ENCODE measurements at places on chromosomes 16 and 17.

DNA sequence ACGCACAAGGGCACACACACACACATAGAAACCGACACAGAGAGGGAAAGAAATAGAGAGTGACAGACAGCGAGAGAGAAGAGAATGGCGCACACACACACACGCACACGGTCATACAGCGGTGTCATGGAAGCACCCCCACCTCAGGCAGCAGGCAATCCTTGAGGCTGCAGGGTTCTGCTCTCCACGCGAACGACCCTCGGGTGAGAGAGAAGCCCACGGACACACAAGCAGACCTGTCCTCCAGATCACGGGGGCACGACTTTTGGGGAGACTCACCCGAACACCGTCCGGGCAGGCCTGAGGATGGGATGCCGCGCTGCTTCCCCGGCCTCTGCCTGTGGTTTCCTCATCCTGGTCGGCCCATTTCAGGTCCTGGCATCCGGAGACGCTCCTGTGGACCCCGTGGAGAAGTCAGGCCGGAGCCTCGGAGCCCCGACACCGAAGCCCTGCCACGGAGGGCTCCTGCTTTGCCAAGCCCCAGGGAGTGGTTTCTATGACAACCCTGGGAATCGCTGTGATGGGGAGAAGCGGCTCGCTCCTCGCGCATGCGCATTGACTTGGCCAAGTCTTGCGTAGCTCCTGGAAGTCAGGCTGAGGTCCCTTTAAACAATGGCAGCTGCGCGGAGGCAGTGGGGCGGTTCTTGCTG is 118.2 kb upstream of the KCNJ18 start:
- DNase-seq: no peak

GRCh38 chr17:9676820-9677310 is 31.5 kb downstream of the USP43 start:
- DNase-seq: no peak

DNA sequence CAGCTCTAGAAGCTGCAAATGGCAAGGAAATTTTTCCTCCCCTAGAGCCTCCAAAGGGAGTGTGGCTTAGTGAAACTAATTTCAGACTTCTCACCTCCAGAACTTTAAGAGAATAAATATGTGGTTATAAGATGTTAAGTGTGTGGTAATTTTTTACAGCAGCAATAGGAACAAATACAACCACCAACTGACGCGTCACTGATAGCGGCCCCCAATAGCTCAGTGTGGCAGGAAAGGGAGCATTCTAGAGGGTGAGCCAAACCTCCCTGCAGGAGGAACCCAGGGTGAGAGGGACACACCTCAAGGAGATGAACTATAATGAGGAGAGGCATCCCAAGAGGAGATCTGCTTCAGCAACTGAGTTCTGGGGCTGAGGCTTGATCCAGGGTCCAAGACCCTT is 4.0 kb downstream of the CCL4 start:
- no peak for DNase-seq

- no peak for DNase-seq
Measured at GRCh38 chr17:49843774-49844350, 4.0 kb downstream of the TAC4 start.

GRCh38 chr16:57089406-57089805 is 3.0 kb upstream of the CPNE2 start:
- no peak for DNase-seq

DNA sequence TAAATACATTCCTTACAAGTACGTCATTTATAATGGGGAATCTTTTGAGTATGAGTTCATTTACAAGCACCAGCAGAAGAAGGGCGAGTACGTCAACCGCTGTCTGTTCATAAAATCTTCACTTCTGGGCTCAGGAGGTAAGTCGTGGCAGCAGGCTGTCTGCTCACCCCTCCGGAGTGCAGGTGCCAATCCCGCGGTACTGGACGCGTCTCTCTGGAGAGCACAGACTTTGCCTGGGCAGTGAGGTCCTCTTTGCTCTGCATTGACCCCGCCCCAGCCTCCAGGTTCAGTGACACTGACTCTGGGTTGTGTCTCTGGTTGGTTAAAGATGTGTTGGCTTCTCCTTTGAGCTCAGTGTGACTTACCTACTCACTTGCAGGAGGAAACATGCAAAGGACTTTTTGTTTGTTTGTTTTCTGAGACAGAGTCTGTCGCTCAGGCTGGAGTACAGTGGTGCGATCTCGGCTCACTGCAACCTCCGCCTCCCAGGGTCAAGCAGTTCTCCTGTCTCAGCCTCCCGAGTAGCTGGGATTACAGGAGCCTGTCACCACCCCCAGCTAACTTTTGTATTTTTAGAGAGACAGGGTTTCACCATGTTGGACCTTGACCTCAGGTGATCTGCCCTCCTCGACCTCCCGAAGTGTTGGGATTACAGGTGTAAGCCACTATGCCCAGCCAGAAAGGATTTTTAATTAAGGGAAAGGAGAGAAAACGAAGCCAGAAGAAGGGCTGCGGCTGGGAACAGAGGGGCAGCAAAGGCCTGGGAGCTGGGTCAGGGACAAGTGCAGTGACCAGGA is 31.2 kb downstream of the RNF213 start:
- no peak for DNase-seq

GRCh38 chr17:77738751-77739531 is 219.6 kb upstream of the TNRC6C start:
- DNase-seq: no peak

DNA sequence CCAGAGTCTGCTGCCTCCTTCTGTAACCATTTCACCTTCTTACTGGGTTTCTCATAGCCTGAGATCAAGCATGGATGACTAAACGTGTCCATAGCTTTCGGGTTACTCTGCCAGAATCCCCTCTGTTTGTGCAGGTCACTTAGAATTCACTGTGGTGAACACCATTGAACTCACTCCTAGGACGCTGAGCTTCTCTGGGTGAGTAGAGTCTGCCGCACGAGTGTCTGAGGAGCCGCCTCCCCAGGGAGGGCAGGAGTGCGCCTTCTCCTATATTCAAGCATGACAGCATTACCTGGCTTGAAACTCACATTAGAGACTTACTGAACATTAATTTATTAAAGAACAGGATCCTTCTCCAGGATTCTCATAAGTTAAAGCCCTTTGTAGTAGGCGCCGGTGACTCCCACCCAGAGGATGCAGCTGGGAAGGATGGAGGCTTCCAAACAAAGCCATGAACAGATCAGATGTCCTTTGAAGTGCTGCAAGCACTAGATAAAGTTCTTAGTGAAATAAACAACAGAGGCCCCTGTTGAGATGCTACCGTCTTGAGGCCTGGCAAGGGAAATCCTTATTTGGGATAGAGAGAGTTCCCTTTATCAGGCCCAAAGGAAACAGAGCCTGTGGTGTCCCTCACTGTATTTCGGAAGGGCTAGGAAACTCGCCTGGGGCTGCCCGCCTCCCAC is 144.6 kb upstream of the PLCG2 start:
- DNase-seq: no peak

DNA sequence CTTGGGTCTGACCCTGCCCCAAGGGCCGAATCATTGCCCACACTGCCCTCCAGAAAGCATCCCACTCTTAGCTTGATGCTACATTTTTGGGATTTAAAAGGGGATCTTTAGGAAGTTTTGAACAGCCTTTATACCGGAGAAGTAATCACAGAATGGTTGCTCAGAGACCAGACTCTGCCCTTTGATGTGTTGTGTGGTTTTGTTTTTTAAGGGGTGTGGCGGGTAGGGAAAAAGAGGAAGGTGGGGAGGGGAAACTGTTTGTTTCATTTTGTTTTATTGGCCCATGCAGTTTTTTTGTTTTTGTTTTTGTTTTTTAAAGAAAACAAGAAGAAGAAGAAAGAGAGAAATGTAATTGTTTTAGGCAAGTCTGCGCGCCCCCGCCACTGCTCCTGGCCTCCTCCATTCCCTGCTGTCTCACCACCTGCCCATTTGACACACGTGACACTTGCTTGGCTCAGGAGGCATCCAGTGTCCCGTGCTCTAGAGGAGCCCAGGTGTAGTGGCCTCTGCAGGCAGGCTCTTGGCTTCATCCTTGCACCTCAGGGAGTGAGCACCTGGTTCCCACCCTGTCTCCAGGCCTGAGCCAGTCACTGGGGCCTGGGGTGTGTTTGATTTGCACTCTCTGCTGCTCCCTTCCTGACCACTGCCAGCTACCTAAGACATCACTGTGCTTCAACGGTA is 35.7 kb downstream of the GNAO1 start:
- no peak for DNase-seq

DNA sequence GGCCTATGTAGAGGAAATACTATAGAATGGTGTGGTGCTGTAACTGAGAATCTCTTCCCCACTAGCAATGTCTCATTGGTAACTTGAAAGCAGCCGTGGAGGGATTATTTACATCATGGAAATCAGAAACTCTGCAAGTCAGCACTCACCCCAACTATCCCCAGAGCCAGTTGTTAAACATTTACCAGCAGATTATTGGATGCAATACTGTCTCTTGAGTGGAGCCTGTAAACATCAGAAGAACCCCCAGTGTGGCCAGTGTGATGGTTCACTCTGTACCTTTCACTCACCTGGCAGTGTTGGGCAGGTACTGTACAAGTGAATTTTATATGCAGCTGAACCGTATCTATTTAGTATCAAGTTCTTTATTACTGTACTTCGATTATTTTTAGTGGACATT is 299.8 kb upstream of the SALL1 start:
- no peak for DNase-seq

DNA sequence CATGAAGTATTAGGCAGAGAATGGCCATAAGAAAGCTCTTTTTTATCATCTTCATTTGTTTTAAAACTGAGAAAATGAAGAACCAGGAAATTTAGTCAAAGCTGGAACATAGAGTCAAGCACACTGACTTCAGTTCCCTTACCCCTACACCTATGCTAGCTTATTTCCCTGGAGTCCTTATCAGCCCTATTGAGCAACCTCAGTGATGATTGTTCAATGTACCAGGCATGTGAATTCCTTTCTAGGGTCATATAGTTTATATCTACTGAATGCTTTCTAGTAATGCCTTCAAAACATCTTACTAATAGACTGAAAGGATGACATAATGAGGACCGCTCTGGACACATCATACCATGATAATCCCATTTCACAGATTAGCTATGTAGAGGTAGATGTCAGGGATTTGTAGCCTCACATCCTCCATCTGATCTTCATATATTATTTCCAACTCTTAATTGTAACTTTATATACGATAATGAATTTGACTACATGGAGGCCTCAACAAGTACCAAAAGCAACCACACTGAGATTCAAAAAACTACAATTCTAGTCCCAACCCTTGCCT is 460.4 kb upstream of the DYNLRB2 start:
- DNase-seq: no peak

DNA sequence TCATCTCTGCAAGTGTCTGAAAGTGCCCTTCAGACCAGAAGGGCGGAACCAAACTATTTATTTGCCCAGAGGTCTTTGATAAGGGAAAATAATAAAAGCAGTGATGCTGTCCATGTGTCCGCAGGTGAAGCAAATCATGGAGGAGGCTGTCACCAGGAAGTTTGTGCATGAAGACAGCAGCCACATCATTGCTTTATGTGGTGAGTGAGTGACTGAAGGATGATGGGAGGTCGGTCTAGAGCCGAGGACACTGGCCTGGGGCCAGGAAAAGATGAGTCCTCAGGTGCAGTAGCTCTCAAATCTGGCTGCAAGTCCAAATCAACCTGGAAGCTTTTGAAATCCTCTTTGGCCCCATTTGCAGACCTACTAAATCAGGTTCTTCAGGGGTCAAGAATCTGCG is 6.1 kb downstream of the SGSM2 start:
- DNase-seq: no peak

DNA sequence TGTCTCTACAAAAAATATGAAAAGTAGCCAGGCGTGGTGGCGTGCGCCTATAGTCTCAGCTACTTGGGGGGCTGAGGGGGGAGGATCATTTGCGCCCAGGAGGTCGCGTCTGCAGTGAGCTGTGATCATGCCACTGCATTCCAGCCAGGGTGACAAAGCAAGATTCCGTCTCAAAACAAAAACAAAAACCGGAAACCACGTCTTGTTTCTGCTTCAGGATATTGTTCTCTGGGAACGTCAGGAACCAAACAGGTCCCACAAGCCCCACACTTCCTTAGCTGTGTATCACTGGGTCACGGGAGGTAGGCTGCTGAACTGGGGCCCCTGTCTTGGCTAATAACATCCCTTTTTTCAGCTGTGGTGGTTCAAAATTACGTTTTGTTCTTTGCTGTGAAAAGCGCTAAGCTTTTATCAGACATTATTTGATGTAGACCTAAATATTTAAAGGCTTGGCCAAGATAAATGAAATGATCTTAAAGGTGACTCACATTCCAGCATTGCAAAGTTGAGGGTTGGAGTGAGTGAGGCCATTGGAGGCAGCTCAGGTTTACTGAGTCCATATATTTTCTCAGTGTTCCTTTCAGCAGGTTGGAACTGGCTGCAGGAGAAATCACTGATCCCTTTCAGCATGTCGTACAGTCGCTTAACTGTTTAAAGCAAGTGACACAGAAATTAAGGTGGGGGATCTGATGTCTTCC is 16.4 kb upstream of the SEC14L1 start:
- DNase-seq: no peak

- no peak for DNase-seq
Measured at GRCh38 chr16:50887500-50888298, 145.8 kb downstream of the CYLD start.

- DNase-seq: no peak
Measured at GRCh38 chr16:73792199-73793020, 504.2 kb upstream of the PSMD7 start.

DNA sequence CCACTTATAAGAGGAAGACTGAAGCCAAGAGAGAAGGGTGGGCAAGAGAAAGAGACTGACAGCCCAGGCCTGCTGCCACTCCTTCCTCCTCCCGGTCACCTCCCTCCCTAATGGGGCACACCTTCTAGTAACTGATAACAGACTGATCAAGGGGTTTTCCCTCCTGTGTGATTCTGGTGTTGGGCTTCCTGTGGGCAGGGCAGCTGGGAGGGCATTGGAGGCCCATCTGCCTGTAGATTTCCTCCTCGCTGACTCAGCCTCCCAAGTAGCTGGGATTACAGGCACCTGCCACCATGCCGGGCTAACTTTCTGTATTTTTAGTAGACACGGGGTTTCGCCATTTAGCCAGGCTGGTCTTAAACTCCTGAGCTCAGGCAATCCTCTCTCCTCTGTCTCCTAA is 16.2 kb downstream of the CA4 start:
- DNase-seq: no peak

GRCh38 chr17:35890774-35891155 is 10.6 kb upstream of the CCL5 start:
- DNase-seq: no peak

DNA sequence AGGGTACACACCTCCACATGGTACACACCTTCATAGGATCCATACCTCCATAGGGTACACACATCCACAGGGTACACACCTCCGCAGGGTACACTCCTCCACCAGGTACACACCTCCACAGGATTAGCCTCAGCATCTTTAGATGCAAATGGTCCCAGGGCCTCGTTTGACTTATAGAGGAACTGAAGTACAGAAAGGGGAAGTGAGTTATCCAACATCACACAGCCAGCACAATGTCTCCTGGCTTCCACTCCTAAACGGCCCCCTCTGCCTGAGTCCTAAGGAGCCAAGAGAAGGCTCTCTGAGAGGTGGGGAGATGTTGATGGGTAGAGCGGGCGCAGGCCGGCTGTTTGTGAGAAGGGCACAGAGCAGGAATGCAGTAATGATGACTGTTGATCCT is 12.0 kb downstream of the FOXN1 start:
- DNase-seq: peak; percentile 56

Data from SIG-M5 (cell line).